ENCODE measurements at places on chromosomes 12 and 14.

GRCh38 chr12:578748-579419 lies 84.4 kb downstream of the NINJ2 start:
- DNase-seq, result no peak

DNA sequence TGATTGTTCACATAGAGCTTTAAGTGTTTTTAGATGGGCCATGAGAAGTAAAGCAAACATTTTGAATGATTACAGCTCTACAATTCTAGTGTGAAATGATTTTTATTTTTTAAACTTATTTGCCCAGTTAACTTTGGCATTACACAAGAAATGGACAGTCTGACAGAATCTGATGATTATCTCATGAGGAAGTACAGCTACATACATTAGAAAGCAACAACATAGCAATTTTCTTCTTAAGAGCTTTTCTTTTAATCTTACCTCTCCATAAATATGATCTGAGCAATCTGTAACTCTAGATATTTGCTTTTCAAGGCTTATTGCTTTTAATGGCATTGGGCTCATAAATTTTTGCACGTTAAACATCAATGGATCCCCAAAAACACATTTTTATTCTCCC lies 26.5 kb upstream of the PPP1R12A start:
- no peak for DNase-seq

- DNase-seq, result no peak
These were observed 84.6 kb upstream of the CCDC196 start for GRCh38 chr14:66401449-66402095.

- no peak for DNase-seq
These were observed 145.4 kb downstream of the C12orf50 start for GRCh38 chr12:87883806-87884205.

GRCh38 chr12:67042697-67043131 lies 226.4 kb upstream of the CAND1 start:
- no peak for DNase-seq

- no peak for DNase-seq
These were observed 605.0 kb upstream of the USP15 start for GRCh38 chr12:61655241-61655640.

- no peak for DNase-seq
These were observed 381.9 kb upstream of the RGS6 start for GRCh38 chr14:71550367-71550766.

GRCh38 chr12:115798309-115798917 lies 479.1 kb downstream of the MED13L start:
- DNase-seq, result no peak

- DNase-seq, result no peak
These were observed 10.5 kb downstream of the CAND1 start for GRCh38 chr12:67279637-67280036.

- DNase-seq, result no peak
These were observed 38.7 kb downstream of the ADGRD1 start for GRCh38 chr12:130992448-130992847.

DNA sequence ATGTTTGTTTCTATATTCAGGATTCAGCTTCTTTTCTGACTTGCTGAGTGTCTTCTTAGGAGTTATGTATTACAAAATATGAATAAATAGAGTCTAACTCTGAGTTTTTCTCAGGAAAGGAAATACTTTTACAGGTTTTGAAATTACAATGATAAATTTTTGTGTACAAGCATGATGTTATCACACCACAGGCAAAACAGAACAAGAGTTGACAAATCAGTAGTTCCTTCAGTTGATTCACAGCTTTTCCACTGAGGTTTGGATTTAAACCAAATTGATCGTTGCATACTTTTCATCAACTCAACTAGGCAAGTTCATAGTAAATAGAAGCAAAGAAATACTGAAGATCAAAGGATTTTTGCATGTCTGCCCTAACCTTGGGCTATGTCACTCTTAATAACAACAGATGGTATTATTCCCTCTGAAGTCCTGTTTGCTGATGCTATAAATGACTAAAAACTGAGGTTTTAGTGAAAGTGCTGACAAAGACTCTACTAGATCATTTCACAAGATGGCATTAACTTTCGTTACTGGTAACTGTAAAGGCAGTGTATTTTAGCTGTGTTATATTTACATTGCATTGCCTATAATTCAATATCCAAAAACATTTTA lies 520.2 kb downstream of the FLRT2 start:
- DNase-seq, result no peak

DNA sequence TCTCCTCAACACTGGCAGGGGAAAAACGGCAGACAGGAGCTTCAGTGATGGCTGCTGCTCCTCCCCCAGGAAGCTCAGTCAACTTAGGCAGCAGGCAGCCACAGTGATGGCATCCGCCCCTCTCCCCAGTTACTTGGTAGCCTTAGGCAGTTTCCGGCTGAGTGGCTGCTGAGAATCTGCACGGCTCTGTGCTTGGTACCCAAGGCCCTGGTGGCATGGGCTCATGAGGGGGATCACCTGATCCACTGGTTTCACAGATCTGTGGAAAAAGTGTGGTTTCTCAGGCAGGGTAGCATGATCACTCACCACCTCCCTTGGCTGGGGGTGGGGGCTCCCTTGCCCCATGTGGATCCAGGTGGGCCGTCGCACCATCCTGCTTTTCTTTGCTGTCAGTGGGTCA lies 244.6 kb upstream of the MDGA2 start:
- DNase-seq, result no peak

DNA sequence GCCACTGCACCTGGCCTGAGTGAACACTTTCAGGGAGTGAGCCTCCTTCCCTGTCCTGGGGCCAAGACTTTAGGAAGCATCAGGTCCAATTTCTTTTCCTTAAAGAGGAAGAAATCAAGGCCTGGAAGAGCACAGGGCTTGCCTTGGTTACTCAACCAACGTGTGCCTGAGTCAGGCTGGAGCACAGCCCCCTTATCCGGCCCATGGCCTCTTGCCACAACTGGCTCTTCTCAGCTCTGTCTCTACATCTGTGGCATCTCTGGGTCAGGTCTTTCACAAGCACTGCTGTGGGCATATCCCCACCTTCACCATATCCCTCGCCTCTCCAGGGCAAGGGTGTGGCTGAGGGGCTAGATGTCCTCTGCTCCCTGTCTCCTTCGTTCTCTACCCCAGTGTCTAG lies 6.8 kb downstream of the MYH6 start:
- DNase-seq, result no peak

DNA sequence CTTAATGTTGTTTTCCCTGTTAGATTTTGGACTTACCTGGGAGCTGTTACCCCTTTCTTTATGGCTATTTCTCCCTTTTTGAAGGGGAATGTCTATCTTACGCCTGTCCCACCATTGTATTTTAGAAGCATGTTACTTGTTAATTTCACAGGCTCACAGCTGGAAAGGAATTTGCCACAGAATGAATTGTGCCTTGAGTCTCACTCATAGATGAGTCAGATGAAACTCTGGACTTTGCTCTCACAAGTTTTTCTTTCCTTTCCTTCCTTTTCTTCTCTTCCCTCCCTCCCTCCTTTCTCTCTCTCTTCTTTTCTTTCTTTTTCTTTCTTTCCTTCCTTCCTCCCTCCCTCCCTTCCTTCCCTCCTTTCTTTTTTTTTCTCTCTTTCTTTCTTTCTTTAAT lies 9.3 kb upstream of the ATF7IP start:
- no peak for DNase-seq

- DNase-seq, result no peak
These were observed 107.4 kb downstream of the PRICKLE1 start for GRCh38 chr12:42482041-42482747.

DNA sequence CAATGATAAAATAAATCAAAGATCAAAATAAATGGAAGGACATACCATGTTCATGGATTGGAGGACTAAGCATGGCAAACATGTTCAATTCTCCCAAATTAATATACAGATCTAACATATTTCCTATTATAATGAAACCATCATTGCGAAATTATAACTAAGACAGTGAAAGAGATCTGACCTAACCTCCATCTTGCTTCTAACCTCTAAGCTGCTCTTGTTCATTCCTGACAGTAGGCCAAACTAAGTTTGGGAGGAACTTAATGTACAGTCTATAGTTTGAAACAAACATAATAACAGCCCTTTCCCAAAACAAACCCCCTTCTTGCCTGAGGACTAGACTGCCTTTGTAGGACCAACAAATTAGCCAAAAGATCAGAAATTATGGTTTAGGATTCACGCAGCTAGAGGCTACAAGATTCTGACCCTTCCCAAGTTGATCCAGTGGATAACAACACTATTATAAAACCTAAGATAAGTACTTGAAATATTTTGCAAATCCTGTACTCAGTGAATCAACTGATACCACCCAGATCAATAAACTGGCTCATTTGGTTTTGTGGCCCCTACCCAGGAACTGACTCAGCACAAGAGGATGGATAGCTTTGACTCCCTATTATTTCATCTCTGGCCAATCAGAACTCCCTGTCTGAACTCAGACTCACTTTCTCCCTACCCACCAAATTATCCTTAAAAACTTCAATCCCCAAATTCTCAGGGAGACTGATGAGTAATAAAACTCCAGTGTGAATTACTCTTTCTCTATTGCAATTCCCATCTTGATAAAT lies 41.7 kb upstream of the OR5AU1 start:
- DNase-seq, result no peak

- no peak for DNase-seq
These were observed 4.7 kb upstream of the ITGB7 start for GRCh38 chr12:53211476-53212381.

- DNase-seq, result no peak
These were observed 591.0 kb upstream of the TMEM132C start for GRCh38 chr12:127675936-127676335.

GRCh38 chr12:121893961-121894460 lies 5.4 kb downstream of the PSMD9 start:
- no peak for DNase-seq

DNA sequence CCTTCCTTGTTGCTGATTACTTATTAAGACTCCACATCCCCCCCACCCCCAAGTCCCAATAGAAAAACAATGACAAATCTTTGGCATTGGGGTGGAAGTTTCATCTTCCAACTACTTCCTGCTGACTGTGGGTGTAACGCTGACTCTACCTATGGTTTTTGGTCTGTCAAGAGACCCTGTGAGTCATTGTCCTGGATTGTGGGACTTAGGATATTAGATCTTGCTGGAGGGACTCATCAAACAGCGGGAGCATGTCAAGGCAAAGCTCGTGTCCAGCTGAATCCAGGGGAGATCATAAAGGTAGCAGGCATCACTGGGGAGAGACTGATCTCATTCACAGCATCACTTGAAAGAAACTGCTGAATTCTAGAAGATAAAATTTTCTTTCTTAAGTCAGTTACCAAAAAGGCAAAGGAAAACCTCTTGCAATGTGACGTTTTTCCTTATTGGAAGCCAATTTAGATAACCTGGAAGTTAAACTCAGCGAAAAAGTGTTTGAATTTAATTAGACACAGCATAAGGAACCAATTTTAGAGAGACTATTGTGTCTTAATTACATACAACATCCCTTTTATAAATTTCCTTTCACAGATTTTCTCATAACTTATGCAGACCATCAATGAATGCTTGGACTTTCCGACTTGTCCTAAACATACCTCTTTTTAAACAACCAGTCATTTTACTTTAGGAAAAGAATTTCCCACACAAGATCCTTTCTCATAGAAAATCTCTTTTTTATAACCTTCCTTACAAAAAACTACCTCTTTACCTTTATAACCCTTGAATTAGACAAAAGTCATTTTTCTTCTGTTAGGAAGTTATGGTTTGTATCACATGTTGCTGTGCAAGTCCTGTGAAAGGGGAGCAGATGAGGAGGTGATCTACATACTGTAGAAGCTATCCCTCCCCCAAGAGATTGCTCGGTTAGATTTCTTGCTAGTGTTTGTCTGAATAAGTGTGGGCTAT lies 94.6 kb upstream of the SCAF11 start:
- DNase-seq, result no peak

Measured in vagina (tissue), 2 donors.